Islet precursor cell (in vitro differentiated cells): ENCODE measurements at places on chromosomes 12 and 14.

GRCh38 chr12:64102339-64102738, 119.8 kb downstream of the KICS2 start:
- no peak for DNase-seq

DNA sequence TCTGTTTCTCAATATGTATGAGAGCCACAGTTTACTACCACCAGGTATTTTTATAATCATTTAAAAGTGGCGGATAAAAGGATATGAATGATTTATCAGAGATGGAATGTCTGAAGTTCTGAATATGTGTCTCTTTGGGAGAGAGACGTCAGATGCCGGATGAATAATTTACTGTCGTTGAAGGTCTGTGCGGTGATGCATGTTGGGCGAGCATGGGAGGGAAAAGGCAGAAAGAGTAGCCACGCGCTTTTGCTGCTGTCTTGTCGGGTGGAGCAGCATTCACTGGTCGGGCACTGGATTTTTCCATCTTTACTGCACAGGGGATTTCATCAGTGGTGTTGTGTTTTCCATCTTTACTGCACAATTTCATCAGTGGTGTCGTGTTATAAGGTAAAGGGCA, 65.6 kb downstream of the SYNE2 start:
- DNase-seq, result no peak

DNA sequence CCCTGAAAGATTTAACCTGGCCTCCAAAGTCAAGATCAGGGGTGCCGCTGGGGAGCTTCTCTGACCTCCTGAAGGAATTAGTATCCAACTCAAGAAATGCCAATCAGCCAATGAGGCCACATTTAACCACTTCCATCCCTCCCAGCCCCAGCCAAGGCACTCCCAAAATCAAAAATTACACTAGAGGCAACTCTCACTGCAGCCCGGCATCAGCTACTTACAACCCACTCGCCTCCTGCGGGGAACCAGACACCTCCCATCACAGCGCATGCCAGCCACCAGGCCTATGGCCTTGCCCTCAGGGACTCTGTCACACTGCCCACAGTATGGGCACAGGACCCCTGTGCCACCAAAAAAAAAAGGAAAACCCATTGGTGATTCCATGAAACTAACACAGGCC, 62.3 kb upstream of the DDX11 start:
- peak; percentile 23 for DNase-seq

GRCh38 chr14:95597784-95598211, 62.9 kb downstream of the GLRX5 start:
- DNase-seq, result peak; percentile 92

DNA sequence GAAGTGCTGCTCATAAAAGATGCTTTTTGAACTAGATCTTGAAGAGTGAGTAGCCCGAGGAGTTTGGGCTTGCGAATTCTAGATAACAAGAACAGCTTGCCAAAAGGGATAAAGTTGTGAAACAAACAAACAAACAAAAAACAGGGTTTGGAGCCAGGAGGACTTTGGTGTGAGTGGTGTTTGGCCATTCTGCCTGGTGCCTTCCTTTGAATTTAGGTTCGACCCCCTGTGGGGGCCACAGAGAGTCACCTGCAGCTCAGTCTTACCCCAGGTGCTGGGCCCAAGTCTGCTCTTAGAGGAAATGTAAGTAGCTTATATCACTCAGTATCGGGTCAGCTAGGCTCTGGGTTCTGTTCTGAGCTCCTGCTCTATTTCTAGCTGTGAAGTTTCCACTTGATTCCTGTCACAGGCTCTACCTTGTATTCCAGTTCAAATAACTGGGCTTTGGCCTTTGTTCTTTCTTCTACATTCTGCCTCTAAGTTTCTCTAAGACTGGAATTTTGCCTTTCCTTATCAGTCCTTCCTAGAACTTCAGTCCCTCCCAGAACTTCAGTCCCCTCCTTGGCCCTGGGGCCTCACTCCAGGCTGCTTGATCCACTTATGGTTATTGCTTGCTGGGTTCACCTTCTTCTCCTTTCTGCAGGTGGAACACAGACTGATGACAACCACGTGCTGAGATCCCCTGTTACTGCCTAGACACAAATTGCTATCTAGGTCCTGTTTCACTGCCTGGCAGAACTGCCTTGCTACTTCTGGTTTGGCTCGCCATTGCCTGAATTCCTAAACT, 20.5 kb upstream of the DUSP6 start:
- DNase-seq, result peak; percentile 80

GRCh38 chr12:42507081-42507480, 82.5 kb downstream of the PRICKLE1 start:
- no peak for DNase-seq

DNA sequence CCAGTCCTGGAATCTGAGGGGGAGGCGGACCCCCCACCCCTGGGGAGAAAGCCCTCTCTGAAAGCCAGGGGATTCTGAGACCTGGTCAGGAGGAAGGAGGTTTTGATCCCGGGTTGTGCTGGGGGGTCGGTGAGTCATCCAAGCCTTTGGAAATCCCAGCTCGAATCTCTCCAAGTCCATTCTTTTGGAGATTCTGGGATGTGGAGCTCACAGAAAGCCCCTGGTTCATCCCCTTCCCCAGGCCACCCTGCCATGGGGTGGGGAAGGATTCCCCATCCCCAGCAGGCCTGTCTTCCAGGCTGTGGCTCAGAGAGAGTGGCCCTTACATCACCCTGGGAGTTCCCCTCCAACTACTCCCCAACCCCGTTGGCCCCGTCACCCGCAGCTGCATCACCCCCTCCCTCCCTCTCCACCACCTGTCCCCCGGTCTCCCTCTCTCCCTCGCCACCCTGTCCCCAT, 14.3 kb downstream of the EXOC3L4 start:
- no peak for DNase-seq

DNA sequence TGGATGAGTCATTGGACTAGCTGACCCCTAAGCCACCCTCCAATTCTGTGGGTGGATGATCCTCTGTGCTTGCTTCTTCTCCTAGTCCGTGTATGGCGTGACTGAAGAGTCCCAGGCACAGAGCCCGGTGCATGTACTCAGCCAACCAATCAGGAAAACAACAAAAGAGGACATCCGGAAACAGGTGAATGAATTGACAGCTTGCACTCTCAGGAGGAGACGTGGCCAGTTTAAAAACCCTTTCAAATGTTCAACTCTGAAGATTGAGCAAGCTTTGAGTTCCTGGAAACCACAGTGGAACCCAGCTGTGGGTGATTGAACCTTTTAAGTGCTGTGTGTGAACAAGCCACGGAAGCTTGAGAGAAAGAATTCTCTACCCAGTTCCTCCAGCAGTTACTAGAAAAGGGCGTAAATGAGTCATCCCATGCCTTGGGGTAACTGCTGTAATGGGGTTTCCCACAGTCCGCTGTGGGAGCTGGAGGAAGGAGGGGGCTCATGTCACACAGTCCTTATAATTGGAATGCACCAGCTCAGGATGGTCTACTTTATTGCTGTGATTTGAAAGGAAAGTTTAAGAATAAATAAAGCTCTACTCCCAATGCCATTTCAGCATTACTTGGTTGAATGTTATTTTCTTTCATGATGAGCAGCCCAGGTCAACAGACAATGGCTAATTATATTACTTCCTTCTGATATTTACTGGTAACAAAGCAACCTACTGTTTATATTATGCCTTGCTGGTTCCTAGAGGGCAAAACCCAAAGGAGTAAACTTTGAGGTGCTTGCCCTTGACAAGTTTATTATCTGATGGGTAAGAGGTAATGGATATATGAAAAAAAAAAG, 417.0 kb downstream of the DPF3 start:
- DNase-seq, result peak; percentile 86

DNA sequence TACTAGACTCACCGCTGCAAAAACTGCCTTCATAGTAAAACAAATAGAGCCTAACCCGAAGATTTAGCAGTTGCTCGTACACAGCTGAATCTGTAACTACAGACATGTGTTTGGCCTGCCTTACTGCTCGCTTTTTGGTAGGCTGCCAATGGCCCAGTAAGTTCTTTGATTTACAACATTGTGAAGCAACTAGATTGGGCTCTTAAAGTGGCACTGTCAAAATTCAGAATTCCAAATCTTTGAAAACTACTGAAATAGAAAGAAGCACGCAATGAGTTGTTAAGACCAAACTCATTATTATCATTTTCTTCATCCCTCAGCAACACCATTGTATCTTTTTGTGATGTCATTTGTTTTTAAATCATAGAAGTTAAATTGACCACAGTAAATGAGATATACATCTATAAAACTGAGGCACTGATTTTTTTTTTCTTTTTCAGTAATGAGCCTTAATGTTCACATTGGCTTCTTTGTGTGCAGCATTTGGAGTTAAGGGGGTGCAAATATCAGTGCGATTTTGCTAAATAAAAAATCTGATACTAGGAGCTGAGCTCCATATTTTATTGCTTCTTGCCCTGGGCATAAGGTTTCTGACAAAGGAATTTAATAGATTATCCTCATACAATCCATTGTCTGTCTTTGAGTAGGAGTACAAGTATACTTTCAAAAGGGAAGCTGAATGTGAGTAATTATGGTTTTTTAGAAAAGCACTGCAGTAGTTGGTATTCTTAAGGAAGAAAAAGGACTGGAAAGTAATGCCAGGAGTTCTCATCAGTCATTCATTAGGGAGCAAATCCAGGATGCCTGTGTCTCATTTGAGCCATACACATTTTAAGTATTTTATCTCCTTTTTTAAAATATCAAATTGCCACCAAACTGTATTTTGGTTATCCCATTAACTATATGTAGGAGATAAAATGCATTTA, 138.5 kb downstream of the KICS2 start:
- no peak for DNase-seq
